Bronchial epithelial cell (primary cell): ENCODE measurements at places on chromosomes 6 and 20. TPM values are rescaled to one million over a fixed set of nuclear protein-coding genes. Genes with fewer than 3 reads are reported as not detected.
A peak's percentile ranks its signal among the peaks of the same experiment; 100 is the strongest.

- peak; percentile 68 for DNase-seq
These were observed 90.6 kb downstream of the HAO1 start for GRCh38 chr20:7849675-7850074.

- DNase-seq = no peak
These were observed 127.9 kb downstream of the ZFAND3 start for GRCh38 chr6:37947468-37947867.

DNA sequence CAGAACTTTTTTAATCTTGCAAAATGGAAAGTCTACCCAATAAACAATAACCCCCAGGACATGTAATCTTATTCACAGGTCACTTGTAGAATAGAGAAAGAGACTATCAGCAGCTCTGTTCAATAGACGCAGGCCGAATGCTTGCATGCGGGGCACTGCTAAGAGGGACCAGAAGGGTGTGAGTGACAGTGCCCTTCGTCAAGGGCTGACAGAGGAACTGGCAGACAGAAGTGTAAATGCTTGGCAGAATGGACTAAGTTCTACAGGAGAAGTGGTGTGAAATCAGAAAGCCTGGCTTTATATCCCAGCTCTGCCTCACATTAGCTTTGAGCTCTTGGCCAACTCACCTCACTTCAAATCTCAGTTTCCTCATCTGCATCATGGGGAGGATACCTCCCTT, 21.0 kb downstream of the DDO start:
- no peak for DNase-seq

- DNase-seq = peak; percentile 37
These were observed 131.8 kb downstream of the CLVS2 start for GRCh38 chr6:123127807-123128206.

- no peak for DNase-seq
These were observed 82.9 kb upstream of the RNF217 start for GRCh38 chr6:124879110-124879991.

DNA sequence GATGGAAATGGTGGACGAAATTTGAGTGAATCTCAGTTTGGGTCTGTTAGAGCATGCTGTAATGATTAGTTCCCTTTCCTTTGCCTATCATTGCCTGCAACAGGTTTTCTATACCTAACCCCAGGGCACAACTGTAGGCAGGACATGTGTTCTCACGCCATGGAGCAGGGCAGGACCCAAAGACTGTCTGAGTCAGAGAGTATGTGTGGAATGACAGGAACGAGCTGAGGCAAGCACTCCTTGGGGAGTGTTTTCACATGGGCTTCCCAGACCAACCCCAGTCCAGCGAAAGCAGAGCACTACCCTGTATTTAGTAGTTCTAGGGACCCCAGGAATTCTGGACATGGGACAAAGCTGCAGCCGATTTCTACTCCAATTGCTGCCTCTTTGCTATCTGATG, 234.2 kb downstream of the HACE1 start:
- DNase-seq = peak; percentile 98

DNA sequence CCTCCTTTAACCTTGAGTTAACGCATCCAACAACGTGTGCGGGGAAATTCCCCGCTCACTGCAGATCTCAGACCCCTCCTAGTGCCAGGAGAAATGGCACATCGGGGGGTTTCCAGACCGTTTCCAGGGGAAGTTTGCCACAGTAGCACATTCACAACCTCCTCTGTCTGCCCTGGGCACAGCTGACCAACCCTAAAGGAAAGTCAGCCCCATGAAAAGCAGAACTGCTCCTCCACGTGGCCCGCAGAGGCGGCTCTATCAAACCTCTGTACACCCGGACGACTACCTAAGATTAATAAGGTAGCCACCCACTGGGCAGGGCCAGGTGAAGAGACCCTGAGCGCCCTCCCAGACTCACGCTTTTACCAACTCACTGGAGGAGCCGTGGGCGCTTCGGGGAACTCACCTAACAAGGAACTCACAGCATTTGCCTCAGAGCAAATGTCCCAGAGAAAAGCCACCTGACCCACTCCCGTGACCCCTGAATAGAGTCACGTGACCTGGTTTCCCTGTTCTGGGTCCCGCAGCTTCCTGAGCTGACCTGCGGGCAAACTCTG, 93.1 kb downstream of the PRND start:
- DNase-seq = no peak

DNA sequence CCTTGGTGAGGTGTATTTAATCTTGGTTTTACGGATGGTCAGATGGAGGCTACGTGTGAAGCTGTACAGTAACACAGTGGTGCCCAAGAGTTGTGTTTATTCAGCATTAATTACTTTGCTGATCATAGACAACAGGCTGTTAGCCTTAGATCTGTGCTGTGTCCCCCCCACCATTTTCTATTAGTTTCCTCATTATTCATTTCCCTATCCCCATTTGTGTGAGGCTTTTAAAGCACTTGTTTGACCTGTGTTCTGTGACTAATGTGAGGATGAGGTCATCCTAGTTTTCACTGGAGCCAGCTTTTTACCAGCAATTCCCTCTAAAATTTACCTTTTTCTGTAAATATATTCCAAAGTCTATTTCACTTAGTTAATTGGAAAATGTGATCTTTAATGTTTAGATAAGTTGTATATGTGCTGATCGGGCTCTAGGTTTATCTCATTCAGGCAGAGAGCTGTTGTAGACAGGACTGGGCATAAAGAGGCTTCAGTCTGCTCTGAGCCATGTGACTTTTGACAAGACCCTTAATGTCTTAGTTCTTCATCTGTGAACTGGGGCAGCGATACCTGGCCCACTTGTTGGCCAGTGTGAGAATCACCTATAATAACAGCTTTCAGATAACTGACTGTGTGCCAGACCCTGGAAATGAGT, 8.4 kb downstream of the MAPRE1 start:
- DNase-seq = peak; percentile 53

DNA sequence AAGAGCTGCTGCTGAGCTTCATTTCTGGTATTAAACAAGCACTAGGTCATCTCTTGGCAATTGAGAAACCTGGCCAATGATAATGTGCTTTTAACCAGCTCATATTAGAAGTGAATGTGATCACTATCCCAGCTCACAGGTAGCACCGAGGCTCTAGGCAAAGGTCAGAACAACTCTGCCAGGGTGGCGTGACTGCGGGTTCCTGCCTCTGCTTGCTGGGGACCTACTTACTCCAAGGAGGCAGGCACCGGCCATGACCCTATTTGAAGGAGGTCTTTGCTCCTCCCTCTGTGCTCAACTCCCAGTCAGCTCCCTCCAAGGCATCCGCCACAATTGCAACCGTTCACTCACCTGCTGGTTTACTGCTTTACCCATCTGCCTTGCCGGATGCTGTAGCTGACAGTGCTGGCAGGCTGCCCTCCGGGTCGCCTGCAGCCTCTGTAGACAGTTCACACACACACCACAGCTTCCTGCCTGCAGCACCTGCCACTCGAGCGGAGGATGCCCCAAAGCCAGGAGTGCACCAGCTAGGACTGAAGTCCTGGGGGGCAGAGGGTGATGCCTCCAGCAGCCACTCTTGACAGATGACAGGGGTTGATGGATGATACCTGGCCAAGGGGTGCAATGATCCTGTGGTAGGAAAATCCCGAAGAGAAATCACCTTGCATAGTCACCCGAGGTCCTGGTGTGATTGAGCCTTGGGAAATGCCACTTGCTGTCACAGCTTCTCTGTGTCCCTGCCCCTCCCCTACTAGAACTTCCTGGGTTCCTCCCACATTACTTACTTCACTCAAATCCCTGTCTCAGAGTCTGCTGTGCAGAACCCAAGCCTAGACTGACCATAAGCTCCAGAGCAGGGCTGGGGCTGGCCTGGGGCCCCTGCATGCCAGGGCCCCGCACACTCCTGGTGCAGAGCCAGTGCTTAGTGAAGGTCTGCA, 8.8 kb upstream of the VSX1 start:
- no peak for DNase-seq

DNA sequence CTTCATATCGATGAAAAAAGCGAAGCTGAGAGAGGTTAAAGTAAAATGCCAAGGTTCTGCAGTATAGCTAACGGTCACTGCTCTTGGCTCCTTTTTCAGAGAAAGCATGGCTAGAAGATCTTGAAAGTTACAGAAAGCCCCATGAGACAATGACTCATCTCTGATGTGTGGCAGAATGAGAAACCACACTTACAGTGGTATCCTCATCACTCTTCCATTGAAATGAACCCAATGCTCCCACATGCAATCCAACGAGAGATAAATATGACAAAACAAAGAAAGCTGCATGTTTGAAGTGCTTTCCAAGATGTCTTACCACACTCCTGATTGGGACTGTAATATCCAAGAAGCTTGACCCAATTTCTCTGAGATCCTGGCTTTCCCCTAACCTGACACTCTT, 694.9 kb downstream of the PRKN start:
- peak; percentile 4 for DNase-seq

GRCh38 chr6:35727231-35727934, 9.4 kb upstream of the ARMC12 start:
- DNase-seq = peak; percentile 51

- peak; percentile 30 for DNase-seq
These were observed 334.1 kb upstream of the CITED2 start for GRCh38 chr6:139708337-139709199.

- no peak for DNase-seq
These were observed 94.9 kb downstream of the TINAG start for GRCh38 chr6:54403096-54403495.

- no peak for DNase-seq
These were observed 6.1 kb upstream of the HSPA1B start for GRCh38 chr6:31821301-31822035.

- DNase-seq = no peak
These were observed 1180.0 kb upstream of the CITED2 start for GRCh38 chr6:140554421-140554820.

DNA sequence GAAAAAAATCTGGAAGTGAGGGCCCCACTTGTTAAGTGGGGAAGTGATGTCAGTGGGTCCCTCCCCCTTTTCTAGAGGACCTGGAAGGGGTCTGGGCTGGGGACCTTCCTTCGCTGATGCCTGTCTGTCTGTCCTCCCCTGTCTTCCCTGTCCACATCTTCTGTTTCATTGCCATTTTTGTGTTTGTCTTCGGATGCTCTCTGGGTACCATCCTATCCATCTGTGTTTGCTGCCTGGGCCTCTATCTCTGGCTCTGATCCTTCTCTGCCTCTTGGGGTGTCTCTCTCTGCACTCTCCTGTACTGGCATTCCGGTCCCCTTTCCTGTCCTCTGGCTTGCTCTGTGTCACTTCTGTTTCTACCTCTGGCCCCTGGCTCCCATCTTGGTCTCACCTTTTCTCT, 2.3 kb downstream of the TMEM151B start:
- no peak for DNase-seq

GRCh38 chr6:7264686-7265384, 48.2 kb downstream of the SSR1 start:
- DNase-seq = no peak

- DNase-seq = no peak
These were observed 14.9 kb upstream of the BLOC1S5 start for GRCh38 chr6:8079126-8079525.

- no peak for DNase-seq
These were observed 70.5 kb downstream of the CNKSR3 start for GRCh38 chr6:154440022-154440421.

DNA sequence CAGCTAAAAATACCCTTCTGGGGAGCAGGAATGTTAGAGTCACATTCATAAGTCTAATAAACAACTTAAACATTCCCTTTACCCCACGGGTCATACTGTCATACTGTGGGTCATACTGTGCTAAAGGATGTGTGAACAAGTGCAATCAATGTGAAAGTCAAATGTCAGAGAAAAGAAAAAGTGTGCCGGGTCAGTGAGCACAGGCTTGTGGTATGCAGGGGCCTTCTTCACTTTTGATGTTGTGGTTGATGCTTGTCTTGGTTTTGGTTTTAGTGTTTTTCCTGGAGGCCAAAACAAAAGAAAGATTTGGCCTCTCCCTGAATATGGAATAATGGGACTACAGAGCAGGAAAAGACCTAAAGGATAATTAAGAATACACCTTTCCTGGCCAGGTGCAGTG, 267.9 kb upstream of the PLN start:
- no peak for DNase-seq

GRCh38 chr6:14149739-14150130, 32.2 kb downstream of the CD83 start:
- DNase-seq = no peak

- no peak for DNase-seq
These were observed 7.5 kb downstream of the RPS10 start for GRCh38 chr6:34418367-34418766.

DNA sequence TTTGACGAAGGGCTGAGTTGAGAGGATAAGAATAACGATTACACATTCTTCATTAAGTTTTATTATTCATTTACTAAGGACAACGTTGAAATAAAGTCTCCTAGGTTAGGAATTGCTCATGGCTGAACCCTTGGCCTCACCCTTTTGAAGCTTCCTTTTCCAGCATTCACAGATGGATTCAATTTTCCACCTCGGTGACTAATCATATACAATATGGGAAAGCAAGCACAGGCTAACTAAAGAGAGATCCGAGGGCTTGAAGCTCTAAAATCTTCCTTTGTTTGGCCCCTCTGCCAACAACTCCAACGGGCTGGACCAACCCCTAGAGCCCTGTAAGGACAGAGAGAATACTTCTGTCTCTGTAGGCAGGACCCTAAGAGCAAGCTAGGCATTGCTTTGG, 159.5 kb downstream of the SOD2 start:
- no peak for DNase-seq

DNA sequence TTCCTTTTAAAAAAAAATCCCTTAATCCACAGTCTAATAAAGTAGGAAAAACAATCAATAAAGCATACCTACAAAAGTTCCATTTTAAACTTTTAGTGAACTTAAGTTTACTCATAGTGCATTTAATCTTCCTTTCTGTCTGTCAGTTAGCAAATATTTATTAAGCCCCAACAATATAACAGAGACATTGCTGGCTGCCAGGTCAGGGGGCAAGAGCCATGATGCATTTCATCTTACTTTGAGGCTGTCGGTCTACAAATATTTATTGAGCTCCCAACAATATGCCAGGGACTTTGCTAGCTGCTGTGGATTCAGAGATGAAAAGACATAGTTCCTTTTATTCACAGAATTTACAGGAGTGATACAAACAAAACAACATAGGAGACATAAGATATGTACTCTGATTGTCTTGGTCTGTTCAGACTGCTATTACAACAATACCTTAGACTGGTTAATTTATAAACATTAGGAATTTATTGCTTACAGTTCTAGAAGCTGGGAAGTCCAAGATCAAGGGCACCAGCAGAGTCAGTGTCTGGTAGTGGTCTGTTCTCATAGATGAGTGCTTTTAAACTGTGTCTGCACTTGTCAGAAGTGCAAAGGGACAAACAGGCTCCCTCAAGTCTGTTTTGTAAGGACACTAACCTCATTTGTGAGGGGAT, 118.6 kb downstream of the PLCB1 start:
- DNase-seq = no peak

GRCh38 chr6:15960740-15961634, 167.9 kb upstream of the MYLIP start:
- DNase-seq = no peak

GRCh38 chr6:38640216-38640909, 634 bp upstream of the BTBD9 start:
- DNase-seq = no peak

The PRKN gene
- total RNA-seq = 0.79 and 1.5 TPM in 2 replicates

The SULF2 gene
- 25.3 and 31.6 TPM in 2 replicates for total RNA-seq

The BMP7 gene
- total RNA-seq = not detected in 2 replicates

The ENPP1 gene
- total RNA-seq = under 0.01 and 0.26 TPM in 2 replicates

The NKX2-4 gene
- total RNA-seq = not detected in 2 replicates

The EYA2 gene
- total RNA-seq = 8.4 and 10.6 TPM in 2 replicates

The SAPCD1 gene
- total RNA-seq = 1.3 TPM in 2 replicates

The ABHD16B gene
- total RNA-seq = not detected in 2 replicates
